ENCODE measurements at places on chromosomes 4 and X. TPM values are rescaled to one million over a fixed set of nuclear protein-coding genes. Genes with fewer than 3 reads are reported as not detected.

GRCh38 chr4:28890949-28891775 is 1829.0 kb upstream of the PCDH7 start:
- DNase-seq = no peak

GRCh38 chr4:69532886-69533506 is 37.3 kb upstream of the UGT2B4 start:
- DNase-seq = no peak

DNA sequence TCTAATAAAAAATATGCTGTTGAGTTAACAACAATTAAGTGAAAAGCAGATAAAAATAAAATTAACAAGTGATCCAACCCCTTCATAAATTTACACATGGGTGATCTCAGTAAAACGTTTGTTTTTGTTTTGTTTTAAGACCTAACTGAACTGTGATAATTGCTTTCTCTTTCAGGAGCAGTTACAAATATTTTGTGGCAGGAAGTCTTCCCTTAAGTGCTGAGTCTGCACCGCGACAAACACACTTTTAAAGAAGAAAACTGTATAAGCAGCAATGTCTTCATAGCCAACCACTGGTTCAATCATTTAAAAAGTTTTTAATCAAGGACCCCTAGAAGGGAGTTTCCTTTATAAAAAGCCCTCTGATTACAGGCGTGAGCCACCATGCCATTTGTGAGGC is 53.7 kb upstream of the NFKB1 start:
- DNase-seq = no peak

DNA sequence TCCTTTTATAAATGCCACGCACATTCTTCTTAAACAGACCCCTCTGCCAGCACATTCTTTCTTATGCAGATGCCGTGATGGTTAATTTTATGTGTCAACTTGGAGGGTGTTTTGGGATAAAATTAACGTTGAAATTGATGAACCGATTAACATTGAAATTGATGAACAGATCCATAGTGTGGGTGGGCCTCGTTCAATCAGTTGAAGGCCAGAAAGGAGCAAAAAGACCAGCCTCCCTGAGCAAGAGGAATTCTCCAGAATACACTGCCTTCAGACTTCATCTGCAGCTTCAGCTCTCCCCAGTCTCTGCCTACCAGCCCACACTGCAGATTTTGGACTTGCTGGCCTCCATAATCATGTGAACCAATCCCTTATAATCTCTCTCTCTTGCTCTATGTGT is 233.6 kb upstream of the BCOR start:
- no peak for DNase-seq

GRCh38 chrX:113001836-113002235 is 161.2 kb upstream of the AMOT start:
- no peak for DNase-seq

DNA sequence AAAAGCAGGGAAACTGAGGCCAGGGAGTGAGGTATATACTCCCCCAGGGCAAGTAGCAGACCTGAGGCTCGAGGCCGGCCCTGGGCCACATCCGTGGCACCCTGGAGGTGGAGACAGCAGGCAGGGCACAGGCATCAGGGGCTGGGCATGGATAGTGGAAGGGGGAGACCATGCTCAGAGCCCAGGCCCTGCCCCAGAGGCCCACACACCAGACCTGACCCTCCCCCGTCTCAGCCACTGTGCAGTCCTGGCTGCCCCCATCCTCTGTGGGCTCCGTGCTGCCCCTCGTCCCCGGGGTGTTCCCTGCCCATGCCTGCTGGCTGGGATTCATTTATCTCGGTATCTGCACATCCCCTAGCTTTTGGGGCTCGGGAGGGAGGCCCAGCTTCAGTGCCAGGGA is 103.1 kb upstream of the NKX1-1 start:
- DNase-seq = peak; percentile 4

GRCh38 chr4:137032222-137032621 is 500.1 kb downstream of the PCDH18 start:
- DNase-seq = no peak

DNA sequence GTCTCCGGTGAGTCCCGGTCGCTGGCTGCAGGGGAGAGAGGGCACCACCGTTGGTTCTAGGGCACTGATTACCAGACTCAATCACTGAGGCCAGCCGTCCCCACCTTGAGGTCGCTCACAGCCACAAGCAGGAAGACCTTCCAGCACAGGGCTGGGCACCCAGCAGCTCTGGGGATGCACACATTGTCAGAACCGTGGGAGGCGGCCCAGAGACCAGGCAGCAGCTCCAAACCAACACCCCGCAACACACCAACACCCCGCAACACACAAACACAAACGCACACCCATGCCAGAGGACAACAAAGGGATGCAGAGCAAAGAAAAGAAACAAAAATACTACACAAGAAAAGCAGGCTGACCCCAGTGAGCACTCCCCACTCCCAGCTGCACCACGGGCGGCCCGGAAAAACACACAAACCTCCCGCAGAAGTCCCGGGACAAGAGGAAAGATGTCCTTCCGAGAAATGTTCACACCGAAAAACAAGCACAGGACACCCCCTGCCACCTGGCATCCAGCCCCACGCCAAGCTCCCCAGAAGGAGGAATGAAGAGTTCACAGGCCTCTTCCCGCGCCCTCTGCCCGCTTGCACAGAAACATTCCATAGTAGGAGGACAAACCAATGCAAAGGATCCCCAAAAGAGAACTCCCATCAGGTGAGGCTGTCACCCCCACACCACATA is 3.2 kb downstream of the HMX1 start:
- no peak for DNase-seq

GRCh38 chr4:140186651-140187315 is 32.8 kb upstream of the MAML3 start:
- DNase-seq = no peak

GRCh38 chr4:109985993-109986974 is 73.6 kb downstream of the EGF start:
- no peak for DNase-seq

GRCh38 chr4:169279108-169279507 is 8.4 kb upstream of the SH3RF1 start:
- no peak for DNase-seq

Gene RASGEF1B
- 6.9 TPM for total RNA-seq

Gene CXCL8
- total RNA-seq = not detected

Gene TEX13C
- total RNA-seq = 0.26 TPM

Gene CABS1
- not detected for total RNA-seq

Gene SLC6A14
- 0.07 TPM for total RNA-seq

Data from WTC11 (cell line).